ENCODE measurements at places on chromosomes 2 and 18. TPM values are rescaled to one million over a fixed set of nuclear protein-coding genes. Genes with fewer than 3 reads are reported as not detected.

LYG2 gene
- total RNA-seq = not detected

DSG1 gene
- total RNA-seq = not detected

REG3A gene
- not detected for total RNA-seq

REG3G gene
- total RNA-seq = not detected

PXDN gene
- 415 TPM for total RNA-seq

CRYBA2 gene
- not detected for total RNA-seq

C2orf80 gene
- not detected for total RNA-seq

FBXO48 gene
- total RNA-seq = 0.50 TPM

GALNT3 gene
- not detected for total RNA-seq

ARPC2 gene
- total RNA-seq = 297 TPM

YES1 gene
- 131 TPM for total RNA-seq

UGT1A6 gene
- total RNA-seq = not detected

LDLRAD4 gene
- 24.7 TPM for total RNA-seq

AOX1 gene
- total RNA-seq = 2.7 TPM

STPG4 gene
- 0.31 TPM for total RNA-seq

MAPK4 gene
- not detected for total RNA-seq

MFSD6 gene
- total RNA-seq = 4.0 TPM

CTNNA2 gene
- not detected for total RNA-seq

DNAH6 gene
- total RNA-seq = not detected

EVA1A gene
- total RNA-seq = 74.0 TPM

CAPN14 gene
- total RNA-seq = 0.13 TPM

CHCHD5 gene
- total RNA-seq = 5.6 TPM

NXPH2 gene
- total RNA-seq = not detected

COL6A3 gene
- 29.8 TPM for total RNA-seq

LAPTM4A gene
- total RNA-seq = 170 TPM

RAB10 gene
- total RNA-seq = 80.3 TPM

IL1F10 gene
- not detected for total RNA-seq

HNMT gene
- 4.4 TPM for total RNA-seq

PAIP2B gene
- 0.65 TPM for total RNA-seq

DPP4 gene
- 16.4 TPM for total RNA-seq

ITGA6 gene
- 414 TPM for total RNA-seq

MC2R gene
- not detected for total RNA-seq

PLEKHH2 gene
- total RNA-seq = under 0.01 TPM

CPS1 gene
- 0.88 TPM for total RNA-seq

GPR35 gene
- 0.50 TPM for total RNA-seq

C1QL2 gene
- total RNA-seq = not detected

STARD6 gene
- total RNA-seq = not detected

SCG2 gene
- total RNA-seq = 0.38 TPM

RAB27B gene
- not detected for total RNA-seq

TMEM237 gene
- 13.6 TPM for total RNA-seq

HTR2B gene
- 0.32 TPM for total RNA-seq

CGREF1 gene
- total RNA-seq = 2.3 TPM

SCYGR3 gene
- not detected for total RNA-seq

SH3RF3 gene
- 3.1 TPM for total RNA-seq

All from bladder microvascular endothelial cell (primary cell).